Stimulated activated CD8-positive, alpha-beta memory T cell treated with anti-CD3 and anti-CD28 coated beads, Interleukin-4, amount 100 ng/mL, for 1 hour (primary cell): ENCODE measurements at places on chromosomes 2 and 18.

- no peak for DNase-seq
Observed at GRCh38 chr18:63185984-63186383, 133.6 kb downstream of the BCL2 start.

- DNase-seq: no peak
Observed at GRCh38 chr2:238974081-238974480, 126.2 kb downstream of the TWIST2 start.

- DNase-seq: no peak
Observed at GRCh38 chr2:238381341-238382115, 45.2 kb upstream of the ASB1 start.

GRCh38 chr18:57854726-57855125 lies 51.6 kb upstream of the ATP8B1 start:
- no peak for DNase-seq

- no peak for DNase-seq
Observed at GRCh38 chr2:165192729-165193128, 11.1 kb downstream of the SCN3A start.

- no peak for DNase-seq
Observed at GRCh38 chr2:216541505-216541904, 42.9 kb downstream of the RPL37A start.
